ENCODE measurements at places on chromosomes 1 and 21.

DNA sequence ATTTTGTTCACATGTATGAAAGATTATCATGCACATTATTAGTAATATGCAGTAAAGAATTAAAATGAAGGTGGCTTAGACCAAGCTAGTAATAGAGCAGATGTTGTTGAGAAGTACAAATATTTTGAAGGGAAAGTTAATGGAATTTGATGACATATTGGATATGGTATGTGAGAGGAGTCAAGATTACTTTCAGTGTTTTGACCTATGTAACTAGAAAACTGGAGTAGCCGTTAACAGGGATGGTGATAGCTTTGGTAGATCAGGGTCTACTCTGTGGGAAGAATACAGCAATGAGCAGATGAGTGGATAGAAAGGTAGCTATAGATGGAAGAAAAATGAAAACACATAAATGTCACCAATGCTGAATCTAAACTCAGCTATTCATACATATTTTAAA is 163.2 kb upstream of the LRRC7 start:
- DNase-seq: no peak

GRCh38 chr1:3482378-3482849 is 27.9 kb downstream of the ARHGEF16 start:
- peak; percentile 15 for DNase-seq

- DNase-seq: no peak
Measured at GRCh38 chr1:54158071-54158470, 5.3 kb upstream of the CDCP2 start.

GRCh38 chr1:80003250-80003649 is 996.7 kb upstream of the ADGRL4 start:
- DNase-seq: no peak

GRCh38 chr21:32137931-32138330 is 140.9 kb downstream of the MIS18A start:
- no peak for DNase-seq

- DNase-seq: no peak
Measured at GRCh38 chr1:5597991-5598823, 394.0 kb downstream of the NPHP4 start.

DNA sequence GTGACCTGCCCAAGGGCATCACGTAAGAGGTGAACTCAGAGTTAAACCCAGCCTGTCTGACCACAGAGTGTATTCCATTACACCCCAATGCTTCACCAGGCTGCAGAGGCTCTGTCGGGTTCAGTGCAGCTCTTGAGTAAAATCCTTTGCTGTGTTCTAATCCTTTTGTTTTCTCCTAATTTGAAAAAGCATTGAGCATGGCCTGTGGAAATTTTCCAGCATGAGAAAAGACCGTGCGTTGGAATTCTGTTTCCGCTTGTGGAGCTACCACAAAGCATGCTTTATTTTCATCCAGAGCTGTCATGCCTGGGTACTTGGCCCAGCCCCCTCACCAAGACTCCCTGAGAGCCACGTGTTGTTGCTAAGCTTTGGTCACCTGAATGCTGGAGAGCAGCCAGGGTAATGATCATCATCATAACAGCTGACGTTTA is 317.6 kb downstream of the PRDM2 start:
- DNase-seq: no peak

- no peak for DNase-seq
Measured at GRCh38 chr1:161956097-161956496, 67.6 kb downstream of the OLFML2B start.

GRCh38 chr1:172818841-172819527 is 160.1 kb downstream of the FASLG start:
- DNase-seq: peak; percentile 28

DNA sequence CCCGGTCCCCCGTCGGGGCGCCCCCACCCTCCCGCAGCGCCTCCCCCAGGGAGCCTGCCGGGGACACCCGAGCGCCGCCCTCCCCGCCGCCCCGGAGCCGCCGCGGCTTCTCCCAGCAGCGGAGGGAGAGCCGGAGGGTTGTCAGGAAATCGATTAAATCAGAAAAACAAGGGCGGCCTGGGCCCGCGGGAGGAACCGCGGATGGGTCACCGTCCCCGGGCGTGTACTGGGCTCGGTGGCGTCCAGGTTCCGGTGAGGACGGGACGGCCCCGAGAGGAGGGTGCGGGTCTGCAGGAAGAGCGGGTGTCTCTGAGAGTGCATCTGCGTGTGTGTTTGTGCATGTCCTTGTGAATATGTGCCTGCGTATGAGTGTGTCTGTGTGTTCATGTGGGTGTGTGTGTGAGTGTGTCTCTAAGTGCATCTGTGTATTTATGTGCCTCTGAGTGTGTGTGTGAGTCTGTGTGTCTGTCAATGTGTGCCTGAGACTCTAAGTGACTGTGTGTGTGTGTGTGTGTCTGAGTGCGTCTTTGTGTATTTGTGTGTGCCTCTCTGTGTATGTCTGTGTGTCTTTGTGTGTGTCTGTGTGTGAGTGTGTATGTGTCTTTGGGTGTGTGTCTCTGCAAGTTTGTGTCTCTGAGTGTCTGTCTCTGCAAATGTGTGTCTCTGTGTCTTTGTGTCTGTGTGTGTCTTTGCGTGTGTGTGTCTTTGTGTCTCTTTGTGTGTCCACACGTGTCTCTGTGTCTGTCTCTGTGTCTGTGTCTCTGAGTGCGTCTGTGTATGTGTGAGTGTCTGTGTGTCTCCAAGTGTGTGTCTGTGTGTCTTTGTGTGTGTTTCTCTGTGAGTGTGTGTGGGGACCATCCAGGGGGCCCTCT is 1.1 kb downstream of the SPSB1 start:
- peak; percentile 15 for DNase-seq

DNA sequence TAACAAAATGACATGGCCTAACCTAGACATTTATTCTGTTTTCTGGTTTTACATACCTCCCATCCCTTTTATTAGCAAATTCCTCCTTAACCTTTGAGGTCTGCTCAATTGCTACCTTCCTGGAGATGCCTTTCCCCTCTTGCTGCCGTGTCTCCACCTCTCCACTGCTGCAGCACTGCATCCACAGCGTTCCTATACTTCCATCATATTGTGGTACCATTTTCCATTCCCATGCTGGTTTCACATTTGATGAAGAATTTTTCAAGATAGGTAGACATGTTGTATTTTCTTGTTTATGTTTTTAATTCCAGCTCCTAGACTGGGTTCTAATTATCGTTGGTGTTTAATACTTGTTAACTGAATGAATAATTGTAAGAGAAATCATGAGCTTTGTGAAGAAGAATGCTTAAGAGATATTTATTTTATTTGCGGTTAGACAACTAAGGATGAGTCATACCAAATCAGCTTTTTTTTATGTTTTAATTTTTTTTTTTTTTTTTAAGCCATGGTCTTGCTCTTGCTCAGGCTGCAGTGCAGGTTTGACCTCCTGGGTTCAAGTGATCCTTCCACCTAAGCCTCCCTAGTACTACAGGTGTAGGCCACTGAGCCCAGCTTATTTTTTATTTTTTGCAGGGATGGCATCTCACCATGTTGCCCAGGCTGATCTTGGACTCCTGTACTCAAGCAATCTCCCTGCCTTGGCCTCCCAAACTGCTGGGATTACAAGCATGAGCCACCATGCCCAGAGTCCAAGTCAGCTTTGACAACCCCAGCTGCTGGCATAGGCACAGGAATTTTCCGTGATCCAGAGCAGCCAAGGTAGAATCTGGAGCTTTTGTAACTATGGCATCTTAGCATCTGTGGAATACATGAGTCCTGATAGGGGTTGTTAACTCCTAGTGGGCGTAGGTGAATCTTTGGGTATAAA is 44.0 kb downstream of the ATP6V1G3 start:
- DNase-seq: no peak

DNA sequence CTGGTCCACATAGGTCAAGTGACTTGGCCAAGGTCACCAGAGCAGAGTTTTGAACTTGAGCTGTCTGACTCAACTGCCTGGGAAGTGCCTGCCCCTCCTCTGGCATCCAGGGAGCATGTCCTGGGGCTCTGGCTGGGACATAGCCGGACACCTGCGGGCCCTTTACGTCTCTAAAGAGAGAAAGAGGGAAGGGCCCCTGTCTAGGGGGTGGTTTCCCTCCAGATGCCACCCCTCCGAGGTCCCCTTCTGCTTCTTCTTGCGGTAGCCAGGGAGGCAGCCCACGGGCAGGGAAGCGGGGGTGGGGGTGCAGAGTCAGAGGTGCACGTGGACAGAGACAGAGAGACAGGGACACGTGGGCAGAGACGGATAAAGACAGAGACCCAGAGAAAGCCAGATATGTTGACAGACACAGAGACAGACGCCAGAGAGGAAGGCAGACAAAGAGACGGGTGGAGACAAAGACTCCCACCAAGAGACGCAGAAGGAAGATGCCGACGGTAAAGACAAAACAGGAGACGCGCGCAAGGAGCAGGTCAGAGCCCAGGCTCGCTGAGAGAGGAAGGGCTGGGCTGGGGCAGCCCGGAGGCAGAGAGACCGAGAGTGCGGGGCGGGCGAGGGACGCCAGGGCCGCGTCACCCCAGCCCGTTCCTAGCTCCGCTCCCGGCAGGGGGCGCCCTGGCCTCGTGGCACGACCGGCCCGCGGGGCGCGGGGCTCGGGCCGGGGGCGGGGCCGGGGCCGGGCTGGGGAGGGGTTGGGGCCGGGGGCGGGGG is 458 bp upstream of the ALPL start:
- DNase-seq: peak; percentile 53

- DNase-seq: no peak
Measured at GRCh38 chr1:37858931-37859506, 373 bp downstream of the MTF1 start.

DNA sequence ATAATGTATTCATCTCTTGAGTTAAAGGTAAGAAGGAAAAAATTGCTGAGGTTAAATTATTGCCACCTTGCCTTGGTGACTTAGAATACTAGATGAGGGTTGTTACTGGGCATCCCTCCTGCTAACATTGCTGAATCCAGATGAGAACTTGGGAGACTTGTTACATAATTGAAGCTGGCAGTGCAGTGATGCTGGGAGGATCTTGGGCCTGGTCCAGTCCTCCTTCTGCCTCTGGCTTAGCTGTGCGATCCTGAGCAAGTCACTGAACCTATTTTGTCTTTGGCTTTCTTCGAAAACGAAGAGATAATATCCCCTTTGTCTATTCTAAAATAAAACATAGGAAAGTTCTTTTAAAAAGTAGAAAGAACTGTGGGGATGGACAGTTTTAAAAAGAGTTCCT is 244.9 kb upstream of the NRIP1 start:
- DNase-seq: no peak

DNA sequence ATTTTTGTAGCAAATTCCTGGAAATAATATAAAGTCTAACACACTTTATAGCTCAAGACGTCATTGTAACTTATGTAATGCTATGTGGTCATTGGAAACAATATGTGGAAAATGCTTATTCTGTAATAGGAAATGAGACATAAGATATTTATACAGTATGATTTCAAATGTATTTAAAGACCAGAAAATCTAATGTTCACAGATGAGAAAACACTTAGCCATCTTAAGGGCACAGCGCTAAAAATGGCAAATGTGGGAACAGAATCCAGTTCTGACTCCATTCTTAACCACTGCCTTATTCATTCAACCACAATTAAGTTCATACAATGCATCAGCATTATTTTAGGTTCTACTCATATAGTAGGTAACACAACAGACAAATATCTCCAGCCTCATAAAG is 12.5 kb downstream of the CSDE1 start:
- no peak for DNase-seq

- peak; percentile 8 for DNase-seq
Measured at GRCh38 chr1:94807742-94808491, 12.2 kb upstream of the SLC44A3 start.

GRCh38 chr1:30413606-30414005 is 309.8 kb downstream of the MATN1 start:
- DNase-seq: no peak

- no peak for DNase-seq
Measured at GRCh38 chr1:13864760-13865159, 164.8 kb downstream of the PRDM2 start.

- DNase-seq: no peak
Measured at GRCh38 chr1:230541306-230541705, 101.0 kb upstream of the COG2 start.

DNA sequence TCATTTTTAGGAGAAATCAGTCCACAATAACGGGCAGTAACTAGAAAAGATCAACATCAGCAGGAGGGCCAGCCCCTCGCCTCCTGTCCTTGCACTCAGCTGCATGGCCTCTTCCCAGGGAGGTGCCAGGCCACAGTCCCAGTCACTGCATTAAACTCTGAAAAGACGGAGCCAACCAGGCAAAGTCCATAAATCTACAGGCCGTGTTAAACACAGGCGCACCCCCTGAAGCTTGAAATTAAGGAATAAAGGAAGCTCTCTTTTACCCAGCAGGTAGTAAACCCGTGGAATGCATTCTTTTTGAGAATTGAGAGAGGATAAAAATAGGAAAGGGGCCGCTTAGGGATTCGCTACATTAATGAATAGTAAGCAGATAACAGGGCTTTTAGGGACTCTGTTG is 18.4 kb downstream of the H6PD start:
- no peak for DNase-seq

GRCh38 chr1:212459656-212460055 is 26.9 kb downstream of the NENF start:
- DNase-seq: no peak

DNA sequence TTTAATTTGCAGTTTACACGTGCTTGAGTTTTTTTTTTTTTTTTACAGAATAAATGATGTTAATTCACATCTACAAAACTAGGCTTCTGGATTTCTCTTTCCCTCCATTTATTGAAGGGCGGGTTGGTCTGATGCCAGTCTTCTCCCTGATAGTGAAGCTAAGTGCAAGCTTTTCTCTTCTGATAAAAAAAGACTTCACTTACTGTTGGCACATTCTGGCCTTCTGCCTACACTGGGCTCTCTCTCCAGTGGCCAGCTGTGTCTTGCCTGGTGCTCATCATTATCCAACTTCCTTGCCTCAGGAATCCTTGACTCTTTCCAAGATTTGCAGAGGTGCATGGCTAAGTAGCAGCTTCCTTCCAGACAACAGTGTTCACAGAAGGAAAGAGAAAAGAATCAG is 7.6 kb upstream of the RAP1A start:
- DNase-seq: no peak

GRCh38 chr1:208357644-208358507 is 113.7 kb upstream of the PLXNA2 start:
- no peak for DNase-seq

GRCh38 chr1:154408174-154408777 is 3.1 kb downstream of the IL6R start:
- no peak for DNase-seq

- DNase-seq: no peak
Measured at GRCh38 chr1:154716614-154717527, 108.9 kb upstream of the ADAR start.

- DNase-seq: peak; percentile 92
Measured at GRCh38 chr1:15603050-15603965, 13.9 kb upstream of the DDI2 start.

GRCh38 chr1:166117776-166118175 is 49.0 kb downstream of the FAM78B start:
- DNase-seq: no peak

GRCh38 chr1:45026446-45026845 is 14.4 kb downstream of the UROD start:
- DNase-seq: no peak

All from Kasumi-1 (cell line).